Activated naive CD4-positive, alpha-beta T cell (primary cell): ENCODE measurements at places on chromosomes 12 and 14.

DNA sequence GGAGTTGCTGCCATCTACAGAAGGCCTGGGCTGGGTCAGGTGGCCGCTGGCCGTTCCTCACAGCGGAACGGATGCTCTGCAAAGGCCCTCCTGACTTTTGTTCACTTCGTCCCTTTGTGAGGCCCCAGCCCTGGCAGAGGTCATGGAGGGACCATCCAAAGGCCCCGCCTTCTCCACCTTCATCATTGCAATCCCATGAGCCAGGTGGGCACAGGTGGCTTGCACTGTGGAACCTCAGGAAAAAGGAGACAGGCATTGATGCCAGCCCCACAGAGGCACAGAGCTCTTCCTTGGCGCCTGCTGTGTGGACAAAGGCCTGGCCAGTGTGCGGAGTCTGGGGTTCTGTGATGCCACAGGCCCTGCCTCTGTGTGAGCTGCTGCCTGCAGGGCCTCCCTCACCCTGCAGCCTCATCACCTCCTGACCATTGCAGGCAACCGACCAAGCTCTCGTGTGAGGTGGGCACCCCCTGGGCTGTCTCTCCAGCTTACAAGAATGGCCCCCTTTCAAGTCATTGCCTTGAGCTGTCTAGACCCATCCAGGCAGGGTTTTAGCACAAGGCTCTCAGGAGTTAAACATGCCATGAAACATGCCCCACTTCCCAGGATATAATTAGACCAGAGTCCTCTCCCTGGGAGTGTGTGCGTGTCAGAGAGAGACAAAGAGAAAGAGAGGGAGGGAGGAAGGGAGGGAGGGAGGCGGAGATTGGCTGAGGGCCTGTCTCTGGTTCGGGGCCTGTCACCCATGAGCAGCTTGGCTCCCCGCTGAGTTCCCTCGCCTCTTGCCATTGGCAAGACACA is 19.3 kb downstream of the NFKBIA start:
- DNase-seq, result no peak

DNA sequence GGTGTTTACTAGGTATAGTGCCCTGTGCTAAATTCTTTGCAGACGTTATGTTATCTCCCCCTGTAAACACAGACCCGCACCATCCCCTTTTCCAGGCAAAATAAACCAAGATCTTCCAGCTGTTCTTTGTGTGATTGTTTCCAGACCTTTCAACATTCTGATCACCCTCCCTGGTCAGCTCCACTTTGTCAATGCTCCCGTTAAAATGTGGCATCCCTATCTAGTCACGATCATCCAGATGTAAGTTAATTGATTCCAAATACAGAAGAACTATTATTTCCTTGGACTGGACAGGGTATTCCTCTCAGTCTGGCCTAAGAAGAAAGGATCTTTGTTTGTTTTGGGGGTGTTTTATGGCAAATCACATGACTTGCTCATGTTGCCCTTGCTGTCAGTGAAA is 127.6 kb upstream of the ARID2 start:
- DNase-seq, result no peak

DNA sequence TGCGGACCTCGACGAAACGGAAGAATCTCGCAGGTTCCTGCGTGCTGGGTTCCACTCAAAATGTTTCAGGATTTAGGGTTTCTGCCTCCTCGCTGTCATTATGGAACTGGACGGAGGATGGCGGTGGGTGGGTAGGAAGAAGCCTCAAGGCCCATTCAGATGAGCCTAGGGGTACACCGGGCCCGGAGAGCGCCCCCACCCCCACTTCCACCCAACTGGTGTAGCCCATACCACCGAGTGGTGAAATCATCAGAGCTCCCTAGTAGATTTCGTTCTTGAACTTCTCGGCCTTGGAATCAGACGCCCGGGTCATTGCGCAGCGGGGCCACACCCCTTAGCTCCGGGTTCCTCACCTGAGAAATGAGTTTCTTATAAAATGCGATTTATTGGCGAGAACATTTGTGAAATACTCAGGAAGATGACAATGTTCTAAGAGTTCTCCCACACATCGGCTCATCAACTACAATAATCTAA is 13.3 kb upstream of the TBX3 start:
- DNase-seq, result no peak

GRCh38 chr12:3632256-3632655 is 120.7 kb downstream of the CRACR2A start:
- DNase-seq, result no peak

- no peak for DNase-seq
Measured at GRCh38 chr12:52833922-52834726, at the start of gene KRT79. Gene KRT79 (minus strand): TSS chr12:52834311. CDS start chr12:52834260, 51 bp downstream.

DNA sequence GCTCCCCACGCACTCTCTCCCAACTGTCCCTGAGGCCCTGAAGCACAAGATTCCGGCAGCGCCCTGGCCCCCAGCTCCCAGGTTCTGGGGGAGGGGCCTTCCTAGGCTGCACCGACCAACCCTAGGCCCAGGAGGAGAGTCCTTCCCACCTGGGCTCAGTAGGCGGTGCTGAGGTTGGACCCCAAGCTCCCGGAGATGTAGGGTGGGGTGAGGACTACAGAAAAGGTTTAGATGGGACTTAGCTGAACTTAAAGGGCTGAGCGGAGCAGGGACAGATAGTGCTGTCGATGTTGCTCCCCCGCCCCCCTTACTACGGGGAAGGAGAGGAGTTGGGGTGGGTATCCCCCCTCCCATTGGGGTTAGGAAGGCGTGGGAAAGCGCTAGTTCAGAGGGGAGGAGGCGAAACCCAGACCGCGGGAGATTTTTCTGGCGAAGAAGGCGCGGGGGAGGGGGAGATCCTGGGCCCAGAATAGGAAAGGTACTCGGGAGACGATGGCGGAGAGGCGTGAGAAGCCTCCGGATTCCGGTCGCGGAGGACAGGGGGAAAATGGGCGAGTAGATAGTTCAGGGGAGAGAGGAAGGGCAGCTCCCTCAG is 4.2 kb upstream of the BAZ2A start:
- no peak for DNase-seq

DNA sequence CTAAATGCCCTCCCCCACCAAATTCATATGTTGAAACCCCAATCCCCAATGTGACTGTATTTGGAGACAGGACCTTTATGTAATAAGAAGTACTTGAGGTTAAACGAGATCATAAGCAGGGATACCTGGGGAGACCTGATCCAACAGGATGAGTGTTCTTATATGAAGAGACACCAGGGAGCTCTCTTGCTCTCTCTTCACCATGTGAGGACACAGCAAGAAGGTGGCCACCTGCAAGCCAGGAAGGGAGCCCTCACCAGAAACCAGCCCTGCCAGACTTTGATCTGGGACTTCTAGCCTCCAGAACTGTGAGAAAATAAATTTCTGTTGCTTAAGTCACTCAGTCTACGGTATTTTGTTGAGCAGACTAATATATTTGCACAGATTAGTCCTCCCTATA is 113.6 kb downstream of the NUAK1 start:
- no peak for DNase-seq

DNA sequence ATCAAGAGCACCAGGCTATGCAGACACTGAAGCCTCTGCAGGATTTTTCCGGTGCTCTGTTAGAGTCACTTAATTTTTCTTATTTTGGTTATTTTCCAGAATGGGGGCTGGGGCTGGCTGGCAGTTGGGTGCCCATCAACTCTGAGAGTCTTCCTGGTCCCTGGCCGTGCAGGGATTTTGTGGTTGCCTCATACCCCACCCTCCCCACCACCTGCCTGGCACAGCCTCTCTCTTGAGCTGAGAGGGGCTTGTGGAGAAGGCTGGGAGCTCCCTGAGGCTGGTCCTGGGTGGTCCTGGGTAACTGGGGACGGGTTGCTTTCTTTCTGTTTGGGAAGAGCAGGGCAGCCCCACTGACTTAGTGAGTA is 23.3 kb downstream of the LRTM2 start:
- DNase-seq, result no peak

GRCh38 chr14:50363714-50364111 is 33.0 kb downstream of the CDKL1 start:
- DNase-seq, result no peak

GRCh38 chr12:50061946-50062686 is 4.7 kb downstream of the ASIC1 start:
- no peak for DNase-seq

DNA sequence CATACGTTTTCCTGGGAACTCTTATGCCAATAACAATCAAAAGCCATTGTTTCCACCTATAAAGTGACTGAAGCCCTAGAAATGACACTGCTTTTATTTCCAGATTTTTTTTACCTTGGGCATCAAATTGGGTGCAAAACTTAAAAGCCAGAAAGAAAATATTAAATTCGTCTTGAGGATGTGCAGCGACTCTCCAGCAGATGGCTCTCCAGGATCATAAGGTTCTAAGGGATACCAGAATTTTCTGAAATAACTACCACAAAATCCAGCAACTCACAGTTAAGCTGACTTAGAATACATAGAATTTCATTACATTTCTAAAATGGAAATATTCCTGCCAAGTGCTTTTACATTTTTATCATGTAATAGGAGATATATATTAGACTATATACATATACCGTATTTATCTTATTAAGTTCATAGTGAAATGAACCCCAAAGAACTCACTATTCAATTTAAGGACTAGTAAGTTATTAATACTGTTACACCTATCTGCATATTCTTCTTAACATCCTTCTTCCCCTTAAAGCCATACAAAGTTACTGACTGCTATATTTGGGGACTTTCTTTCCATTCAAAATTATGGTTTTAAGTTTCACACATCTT is 44.0 kb downstream of the ARMH4 start:
- no peak for DNase-seq

- no peak for DNase-seq
Measured at GRCh38 chr14:32190673-32191072, 11.2 kb upstream of the RNU6-7 start.

- DNase-seq, result no peak
Measured at GRCh38 chr12:29726321-29726692, 57.4 kb downstream of the TMTC1 start.

GRCh38 chr12:100668945-100669536 is 95.6 kb downstream of the GAS2L3 start:
- DNase-seq, result no peak

DNA sequence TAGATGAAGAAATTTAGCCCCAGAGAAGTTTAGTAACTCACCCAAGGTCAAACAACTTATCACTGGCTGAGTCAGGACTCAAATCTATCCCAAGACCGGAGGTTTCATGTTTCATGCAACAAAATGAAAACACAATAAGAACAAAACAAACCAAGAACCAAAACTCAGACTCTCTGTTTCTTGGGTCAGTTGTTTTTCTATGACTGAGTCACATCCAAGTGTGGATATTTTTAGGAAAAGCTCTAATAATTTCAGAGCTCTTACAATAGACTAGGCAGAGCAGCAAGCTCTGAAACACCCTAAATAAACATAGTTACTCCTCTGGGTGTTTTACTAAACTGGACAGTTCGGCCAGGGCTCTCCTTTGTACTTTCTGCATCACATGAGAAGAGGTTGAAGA is 87.6 kb upstream of the PRB2 start:
- no peak for DNase-seq
